Activated CD8-positive, alpha-beta memory T cell treated with anti-CD3 and anti-CD28 coated beads, Interleukin-2, amount 10 ng/mL, durations not matched to agents 7 days and 5 days (primary cell): ENCODE measurements at places on chromosomes 3 and 15.

GRCh38 chr15:89649716-89650115 is 5.6 kb downstream of the KIF7 start:
- no peak overlapping the region for H3K4me3 ChIP-seq
- no peak overlapping the region for H3K27ac ChIP-seq
- DNase-seq: no peak
- peaks cover 20% of the 10 kb centered on the region for H3K27me3 ChIP-seq

DNA sequence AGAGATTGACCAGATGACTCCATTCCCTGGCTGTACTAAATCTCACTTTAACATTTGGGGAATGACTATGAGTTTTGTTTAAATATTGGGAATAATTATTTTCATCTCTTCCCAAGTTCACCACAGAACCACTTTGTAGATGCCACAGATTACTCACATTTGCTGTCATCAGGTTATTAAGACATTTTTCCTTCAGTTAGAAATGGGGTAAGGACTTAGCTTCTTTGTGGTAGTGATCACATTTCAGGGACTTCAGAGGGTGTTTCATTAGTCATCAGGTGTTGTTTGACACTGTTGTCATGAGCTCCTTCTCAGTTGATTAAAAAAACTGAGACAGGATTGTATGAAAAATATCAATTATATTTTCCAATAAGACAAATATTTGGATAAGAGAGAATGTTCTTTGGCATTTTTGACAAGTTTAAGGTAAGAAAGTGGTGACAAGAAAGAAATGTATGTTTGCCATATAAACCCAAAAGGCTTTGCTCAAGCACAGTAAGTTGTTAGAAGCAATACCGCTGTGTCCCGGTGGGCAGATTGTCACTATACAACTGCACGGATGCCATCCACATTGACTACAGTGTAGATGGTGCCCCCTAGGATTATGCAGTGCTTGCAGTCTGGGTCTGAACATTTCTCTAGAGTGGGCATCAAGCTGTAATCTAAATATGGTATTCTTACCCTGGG is 22.3 kb downstream of the FBXL2 start:
- H3K4me3 ChIP-seq: no peak overlapping the region
- H3K27ac ChIP-seq: no peak overlapping the region
- no peaks in the 10 kb centered on the region for H3K4me1 ChIP-seq

- H3K4me1 ChIP-seq: no peaks in the 10 kb centered on the region
- no peaks in the 10 kb centered on the region for H3K27me3 ChIP-seq
These were observed 198.7 kb upstream of the CMC1 start for GRCh38 chr3:28042707-28043106.

- no peak for DNase-seq
- H3K27me3 ChIP-seq: no peaks in the 10 kb centered on the region
- peaks cover 48% of the 10 kb centered on the region for H3K4me1 ChIP-seq
- no peak overlapping the region for H3K4me3 ChIP-seq
- peaks cover 19% of the 10 kb centered on the region for H3K36me3 ChIP-seq
- no peak overlapping the region for H3K27ac ChIP-seq
These were observed 8.1 kb downstream of the SLC33A1 start for GRCh38 chr3:155846119-155846518.

DNA sequence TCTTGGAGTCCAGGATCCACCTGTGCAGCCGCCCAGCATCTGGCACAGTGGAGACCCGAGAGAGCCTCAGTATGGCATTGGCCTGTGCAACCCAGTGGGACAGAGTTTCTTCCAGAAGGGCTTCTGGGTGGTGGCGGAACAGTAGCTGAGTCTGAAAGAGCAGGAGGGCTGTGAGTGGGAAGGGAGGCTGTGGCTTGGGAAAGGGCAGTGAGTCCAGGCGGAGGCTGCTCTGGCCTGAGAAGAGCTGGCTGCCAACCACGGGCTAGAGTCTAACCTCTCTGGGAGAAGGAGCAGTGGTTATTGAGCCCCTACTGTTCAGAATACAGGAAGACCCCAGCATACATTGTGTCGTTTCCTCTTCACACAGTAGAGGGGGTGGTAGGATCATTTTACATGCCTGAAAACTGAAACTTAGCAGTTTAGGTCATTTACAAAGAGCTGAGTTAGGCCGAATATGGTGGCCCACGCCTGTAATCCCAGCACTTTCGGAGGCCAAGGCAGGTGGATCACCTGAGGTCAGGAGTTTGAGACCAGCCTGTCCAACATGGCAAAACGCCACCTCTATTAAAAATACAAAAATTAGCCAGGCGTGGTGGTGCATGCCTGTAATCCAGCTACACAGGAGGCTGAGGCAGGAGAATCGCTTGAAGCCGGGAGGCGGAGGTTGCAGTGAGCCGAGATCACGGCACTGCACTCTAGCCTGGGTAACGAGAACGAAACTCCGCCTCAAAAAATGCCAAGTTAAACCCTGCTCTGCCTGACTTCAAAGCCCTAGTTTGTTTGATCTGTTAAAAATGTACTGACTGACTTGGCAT is 3.2 kb downstream of the AEN start:
- DNase-seq: peak; percentile 66
- peaks cover 76% of the 10 kb centered on the region for H3K4me1 ChIP-seq
- H3K4me3 ChIP-seq: peak overlapping the region; percentile 91
- H3K27ac ChIP-seq: peak overlapping the region; percentile 94

- no peak for DNase-seq
- H3K4me3 ChIP-seq: no peak overlapping the region
- no peaks in the 10 kb centered on the region for H3K27me3 ChIP-seq
- H3K36me3 ChIP-seq: no peaks in the 10 kb centered on the region
- no peak overlapping the region for H3K27ac ChIP-seq
These were observed 163.7 kb downstream of the PLD1 start for GRCh38 chr3:171646357-171647133.

- H3K4me3 ChIP-seq: no peak overlapping the region
- DNase-seq: no peak
- H3K27ac ChIP-seq: no peak overlapping the region
- no peaks in the 10 kb centered on the region for H3K36me3 ChIP-seq
These were observed 32.3 kb upstream of the DUSP7 start for GRCh38 chr3:52088445-52089367.

- no peak for DNase-seq
- H3K4me3 ChIP-seq: no peak overlapping the region
- H3K4me1 ChIP-seq: peaks cover 12% of the 10 kb centered on the region
- H3K27ac ChIP-seq: no peak overlapping the region
- H3K36me3 ChIP-seq: peaks cover 8% of the 10 kb centered on the region
- H3K27me3 ChIP-seq: peaks cover 3% of the 10 kb centered on the region
These were observed 145.3 kb upstream of the LPP start for GRCh38 chr3:188008582-188009213.

- no peaks in the 10 kb centered on the region for H3K36me3 ChIP-seq
- H3K27ac ChIP-seq: no peak overlapping the region
- no peaks in the 10 kb centered on the region for H3K4me1 ChIP-seq
- peaks cover 26% of the 10 kb centered on the region for H3K27me3 ChIP-seq
- no peak overlapping the region for H3K4me3 ChIP-seq
These were observed 59.6 kb upstream of the TSC22D2 start for GRCh38 chr3:150348500-150348899.
